C1 segment of cervical spinal cord (tissue), 14 donors: ENCODE measurements at places on chromosomes 3 and 15.

GRCh38 chr15:60070838-60071493 lies 66.9 kb downstream of the FOXB1 start:
- DNase-seq: no peak

- no peak for DNase-seq
Observed at GRCh38 chr15:99134317-99134821, 29.5 kb downstream of the SYNM start.

GRCh38 chr3:115134648-115135347 lies 12.3 kb downstream of the ZBTB20 start:
- DNase-seq: no peak

- DNase-seq: no peak
Observed at GRCh38 chr3:38247366-38248035, 18.1 kb upstream of the SLC22A13 start.

DNA sequence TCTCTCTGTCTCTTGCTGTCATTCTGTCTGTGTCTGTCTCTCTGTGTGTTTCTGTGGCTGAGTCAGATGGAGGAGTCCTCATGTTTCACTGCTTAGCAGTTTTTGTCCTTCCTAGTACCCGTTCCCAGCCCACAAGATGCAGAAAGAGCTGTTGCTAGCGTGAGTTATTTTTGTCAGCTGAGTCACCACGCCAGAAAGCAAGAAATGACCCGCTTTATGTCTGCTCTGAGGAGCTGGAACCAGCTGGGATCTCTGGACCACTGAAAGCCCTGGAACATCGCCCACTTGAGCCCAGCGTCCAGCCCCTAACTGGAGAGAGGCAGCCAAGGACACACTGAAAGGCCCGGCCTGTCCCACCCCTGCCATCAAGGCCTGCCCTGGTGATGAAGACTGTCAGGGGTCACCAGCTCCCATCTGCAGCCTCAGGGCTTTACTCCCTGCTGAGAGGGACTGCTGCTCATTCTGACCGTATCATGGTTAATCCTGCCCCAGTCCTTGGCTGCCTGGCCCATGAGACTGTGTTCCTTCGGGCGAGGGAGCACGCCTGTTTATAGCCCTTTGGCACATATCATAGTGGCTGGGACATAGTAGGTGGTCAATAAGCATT lies 101.7 kb upstream of the TPM1 start:
- DNase-seq: peak; percentile 93

GRCh38 chr3:4398941-4399245 lies 68.2 kb downstream of the SUMF1 start:
- no peak for DNase-seq

GRCh38 chr15:78127882-78128281 lies 3.4 kb downstream of the CIB2 start:
- no peak for DNase-seq

DNA sequence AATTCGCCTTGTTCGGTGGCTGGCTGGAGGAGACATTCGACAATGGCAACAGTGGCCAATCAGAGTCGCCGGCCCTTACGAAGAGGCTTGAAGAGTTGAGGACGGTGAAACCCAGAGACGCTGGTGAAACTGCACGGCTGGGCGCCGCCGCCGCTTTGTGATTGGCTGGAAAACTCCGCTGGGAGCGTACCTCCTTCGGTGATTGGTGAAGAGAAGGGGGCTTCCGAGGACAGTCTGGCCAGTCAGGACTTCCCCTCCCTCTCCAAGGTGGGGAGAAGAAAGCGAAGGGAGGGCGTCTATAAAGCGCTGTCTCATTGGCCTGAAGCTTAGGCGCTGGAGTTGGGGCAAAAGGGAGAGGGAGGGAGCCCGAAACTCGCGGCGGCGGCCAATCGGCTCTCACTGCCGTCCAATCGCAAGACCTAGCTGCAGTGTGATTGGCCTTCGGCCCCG lies 554 bp upstream of the GSK3B start:
- peak; percentile 100 for DNase-seq

GRCh38 chr15:67208396-67208795 lies 46.1 kb downstream of the AAGAB start:
- DNase-seq: no peak

DNA sequence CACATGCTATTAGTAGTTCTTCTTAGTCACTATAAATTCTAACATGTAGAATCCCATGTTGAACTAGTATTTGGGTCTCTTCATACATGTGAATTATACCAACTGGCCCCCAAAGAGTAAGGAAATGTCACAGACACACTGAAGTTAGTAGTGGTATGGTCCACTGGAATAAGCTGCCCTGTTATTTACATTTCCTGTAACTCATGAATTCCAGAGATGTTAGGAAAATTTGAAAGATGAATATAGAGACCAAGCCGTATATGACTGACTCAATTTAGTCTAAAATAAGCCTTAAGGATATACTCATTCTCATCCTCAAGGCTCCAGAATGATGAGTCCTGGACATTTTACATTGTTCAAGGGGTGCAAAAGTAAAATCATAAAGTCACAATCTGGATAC lies 81.2 kb downstream of the FBXL22 start:
- DNase-seq: no peak

DNA sequence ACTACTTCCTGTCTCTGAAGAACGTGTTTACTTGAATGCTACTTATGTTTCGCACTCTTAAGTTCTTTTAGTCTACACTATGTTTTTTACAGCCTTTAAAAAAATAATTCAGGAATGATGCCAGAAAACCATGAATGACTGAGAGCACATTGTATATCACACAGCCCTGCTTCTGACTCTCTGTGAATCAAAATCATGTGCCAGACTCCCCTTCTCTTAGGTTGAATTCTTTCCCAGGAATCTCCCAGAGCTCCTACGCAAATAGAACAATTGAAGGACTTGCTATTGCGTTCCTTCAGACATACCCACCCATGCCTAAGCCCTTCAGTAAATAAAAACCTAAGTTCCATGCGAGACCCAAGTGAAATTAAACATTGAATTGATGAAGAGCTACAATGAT lies 782.0 kb upstream of the ALCAM start:
- DNase-seq: no peak

GRCh38 chr15:90031231-90031791 lies 30.2 kb downstream of the ZNF710 start:
- no peak for DNase-seq

DNA sequence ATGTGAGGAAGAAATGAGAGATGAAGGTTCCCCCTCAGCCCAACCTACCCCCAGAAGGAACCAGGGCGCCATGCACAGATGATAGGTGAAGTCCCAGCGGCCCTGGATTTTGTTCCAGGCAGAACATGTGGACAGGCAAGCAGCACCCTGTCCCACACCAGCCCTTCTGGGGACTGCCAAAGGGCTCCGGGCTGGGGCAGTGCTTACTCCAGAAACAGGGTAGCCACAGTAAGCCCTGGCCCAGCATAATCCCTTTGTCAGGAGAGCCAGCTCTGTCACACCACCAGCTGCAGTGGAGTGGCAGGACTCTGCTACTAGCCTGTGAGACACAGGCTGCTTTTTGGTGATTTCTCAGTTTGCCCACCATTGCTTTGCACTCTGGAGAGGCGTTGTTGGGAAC lies 6.3 kb downstream of the FBXL22 start:
- no peak for DNase-seq

DNA sequence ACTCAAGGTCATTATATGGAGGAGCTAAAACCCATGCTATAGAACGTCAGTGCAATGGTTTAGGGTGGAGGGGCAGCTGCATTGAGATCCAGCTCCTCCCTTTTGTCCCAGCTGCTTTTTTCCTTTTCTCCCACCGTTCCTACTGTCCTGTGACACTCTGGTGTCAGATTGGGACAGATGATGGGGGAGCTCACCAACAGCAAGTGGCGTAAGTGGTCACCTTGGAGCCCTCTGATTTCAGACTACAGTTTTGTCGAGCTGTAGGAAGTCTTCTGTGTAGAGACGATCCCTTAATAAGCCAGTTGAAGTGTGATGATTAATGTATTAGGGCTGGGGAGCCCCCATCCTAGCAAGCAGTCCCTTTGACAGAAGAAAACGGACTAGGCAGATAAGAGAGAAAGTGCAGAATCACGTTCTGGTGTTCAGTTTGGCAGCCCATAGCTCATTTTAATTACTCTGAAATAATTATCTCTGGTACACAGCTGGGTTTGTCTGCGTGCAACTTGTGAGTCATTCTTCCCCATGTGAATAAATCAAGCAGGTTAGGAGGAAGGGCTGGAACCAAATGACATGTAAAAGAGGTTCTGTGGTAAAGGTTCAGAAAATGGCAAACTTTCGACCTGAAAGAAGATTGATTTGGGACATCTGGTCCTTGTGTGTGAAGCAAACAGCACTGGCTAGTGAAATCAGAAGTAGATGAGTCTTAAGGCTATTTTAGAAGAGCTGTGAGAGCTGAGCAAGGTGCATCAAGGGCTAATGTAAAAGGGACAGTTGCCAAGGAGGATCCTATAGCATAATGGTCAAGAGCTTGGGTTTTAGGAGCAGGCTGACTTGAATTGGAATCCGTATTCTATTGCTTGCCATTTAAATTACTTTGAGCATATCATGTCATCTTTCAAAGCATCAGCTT lies 241.4 kb downstream of the EDEM1 start:
- no peak for DNase-seq

DNA sequence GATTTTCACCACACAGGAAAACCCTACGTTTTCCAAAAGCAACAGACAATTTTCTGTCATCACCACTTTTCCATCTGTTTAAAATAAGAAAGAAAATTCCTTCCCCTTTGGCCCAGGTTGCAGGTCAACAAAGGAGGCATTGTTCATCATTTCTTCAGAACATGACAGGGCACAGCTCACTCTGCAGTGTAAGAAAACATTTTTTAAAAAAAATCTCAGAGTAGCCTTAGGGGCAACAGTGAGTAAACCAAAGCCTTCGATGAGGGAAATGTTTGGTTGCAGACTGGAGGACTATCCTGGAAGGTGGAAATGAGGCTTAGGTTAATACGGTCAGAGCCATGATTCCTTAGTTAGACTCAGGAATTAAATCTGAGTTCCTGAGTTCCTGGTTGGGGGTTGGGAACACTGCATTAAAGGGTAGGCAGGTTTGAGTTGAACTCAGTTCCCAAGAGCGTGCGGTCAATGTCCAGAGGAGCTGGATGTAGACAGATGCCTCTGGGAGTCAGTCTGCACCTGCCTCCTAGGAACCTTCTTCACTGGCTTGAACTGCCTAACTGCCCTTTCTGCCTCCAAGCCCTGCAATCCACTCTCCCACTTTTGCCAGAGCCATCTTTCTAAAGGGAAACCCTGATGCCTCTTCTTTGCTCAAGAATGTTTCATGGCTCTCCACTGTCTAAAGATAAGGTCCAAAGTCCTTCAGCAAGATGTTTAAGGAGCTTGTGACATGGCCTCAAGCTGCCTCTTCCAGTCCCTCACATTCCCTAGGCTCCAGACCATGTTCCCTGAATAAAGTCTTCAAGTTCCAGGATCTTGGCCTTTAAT lies 3.3 kb upstream of the HES1 start:
- no peak for DNase-seq

GRCh38 chr3:16177962-16178627 lies 3.6 kb downstream of the GALNT15 start:
- DNase-seq: no peak

- DNase-seq: no peak
Observed at GRCh38 chr3:74045000-74045399, 420.3 kb upstream of the PDZRN3 start.

GRCh38 chr3:137770835-137771399 lies 6.8 kb downstream of the SOX14 start:
- no peak for DNase-seq

DNA sequence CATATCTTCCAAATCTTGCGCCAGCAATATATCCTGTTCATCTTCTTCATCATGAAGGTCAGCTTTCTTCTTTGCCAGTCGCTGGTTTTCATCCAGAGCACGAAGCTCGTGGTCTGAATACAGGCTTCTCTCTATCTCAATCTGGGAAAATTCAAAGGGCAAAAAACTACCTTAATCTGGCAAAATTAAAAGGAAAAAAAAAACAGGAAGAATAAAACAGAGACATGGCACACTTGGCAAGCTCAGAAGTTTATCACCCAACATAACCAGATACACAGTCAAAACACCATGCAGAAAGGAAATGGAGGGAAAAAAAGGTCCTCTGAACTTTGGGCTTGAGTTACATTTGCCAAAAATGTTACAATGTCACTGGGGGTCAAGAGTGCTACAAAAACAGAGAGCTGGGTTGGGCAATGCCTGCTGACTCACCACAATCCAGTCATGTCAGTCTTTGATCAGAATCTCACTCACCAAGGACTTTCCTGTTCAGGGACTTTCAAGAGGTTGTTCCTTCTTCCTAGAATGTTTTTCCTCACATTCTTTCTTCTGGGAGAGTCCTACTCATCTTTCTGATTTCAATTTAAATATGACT lies 1.5 kb downstream of the MRPL46 start:
- DNase-seq: no peak

DNA sequence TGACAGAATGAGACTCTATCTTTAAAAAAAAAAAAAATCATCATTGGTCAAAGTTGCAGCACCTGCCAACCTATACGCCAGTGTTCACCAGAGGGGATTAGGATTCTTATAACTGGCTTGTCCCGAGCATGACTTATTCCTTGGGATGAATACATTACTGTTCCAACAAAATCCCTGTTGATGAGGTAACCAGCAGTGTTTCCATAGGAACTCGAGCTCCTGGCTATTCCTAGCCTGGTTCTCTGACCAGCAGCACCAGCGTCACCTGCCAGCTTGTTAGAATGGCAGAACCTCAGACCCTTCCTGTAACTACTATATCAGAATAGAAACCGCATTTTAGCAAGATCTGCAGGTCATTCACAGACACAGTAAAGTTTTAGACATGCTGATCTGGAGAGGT lies 364.4 kb downstream of the PTPRG start:
- DNase-seq: no peak

GRCh38 chr3:84755860-84756259 lies 202.9 kb upstream of the CADM2 start:
- DNase-seq: no peak

GRCh38 chr3:147493666-147494065 lies 84.5 kb downstream of the ZIC1 start:
- DNase-seq: no peak

DNA sequence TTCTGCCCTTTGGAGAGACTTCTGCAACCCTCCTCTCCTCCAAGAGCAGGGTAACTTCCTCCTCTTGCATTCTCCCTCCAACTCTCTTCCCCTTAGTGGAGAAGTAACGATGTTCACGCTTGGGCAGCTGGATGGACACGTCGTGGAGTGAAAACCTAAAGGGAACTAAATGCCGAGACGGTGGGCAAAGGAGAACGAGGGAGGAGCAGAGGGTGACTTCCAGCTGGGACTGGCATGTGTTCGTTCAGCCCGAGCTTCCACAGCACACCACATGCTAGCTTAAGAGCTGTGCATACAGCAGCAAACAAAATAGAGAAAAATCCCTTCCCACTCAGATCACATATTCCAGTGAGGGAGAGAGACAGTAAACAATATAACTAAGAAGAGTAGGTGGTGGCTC lies 179.8 kb downstream of the SLCO3A1 start:
- DNase-seq: no peak

GRCh38 chr15:56353119-56353518 lies 12.1 kb upstream of the TEX9 start:
- no peak for DNase-seq
